Tongue (tissue), 3 donors: ENCODE measurements at places on chromosomes 3 and 15. TPM values are rescaled to one million over a fixed set of nuclear protein-coding genes. Genes with fewer than 3 reads are reported as not detected.

The GALNT15 gene
- total RNA-seq: 5.5 TPM

- DNase-seq: peak; percentile 43
Measured at GRCh38 chr15:57149196-57149595, 227.1 kb upstream of the CGNL1 start.

DNA sequence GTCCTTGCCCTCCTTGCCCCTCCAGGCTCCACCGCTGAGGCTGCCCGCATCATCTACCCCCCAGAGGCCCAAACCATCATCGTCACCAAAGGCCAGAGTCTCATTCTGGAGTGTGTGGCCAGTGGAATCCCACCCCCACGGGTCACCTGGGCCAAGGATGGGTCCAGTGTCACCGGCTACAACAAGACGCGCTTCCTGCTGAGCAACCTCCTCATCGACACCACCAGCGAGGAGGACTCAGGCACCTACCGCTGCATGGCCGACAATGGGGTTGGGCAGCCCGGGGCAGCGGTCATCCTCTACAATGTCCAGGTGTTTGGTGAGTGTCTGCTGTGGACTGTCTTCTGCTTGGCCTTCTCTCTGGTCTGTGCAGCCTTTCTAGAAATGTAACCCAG lies 61.0 kb downstream of the BOC start:
- no peak for DNase-seq

DNA sequence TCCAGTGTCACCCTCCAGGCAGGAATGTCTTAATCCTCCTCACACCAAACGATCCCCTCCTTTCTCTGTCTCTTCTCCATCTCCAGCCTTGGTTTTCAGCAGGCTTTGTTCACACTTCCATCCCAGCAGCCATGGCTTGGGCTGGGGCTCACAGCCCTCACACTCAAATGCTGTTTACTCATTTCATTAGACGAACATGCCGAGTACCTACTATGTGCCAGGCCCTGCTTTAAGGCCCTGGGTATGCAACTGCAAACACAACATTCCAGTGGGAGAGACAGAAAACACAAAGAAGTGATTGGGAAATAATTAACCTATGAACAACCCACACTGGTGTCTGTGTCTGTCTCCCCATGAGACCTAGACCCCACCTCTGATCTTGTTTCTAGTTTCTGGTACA lies 43.9 kb downstream of the LYZL4 start:
- no peak for DNase-seq

DNA sequence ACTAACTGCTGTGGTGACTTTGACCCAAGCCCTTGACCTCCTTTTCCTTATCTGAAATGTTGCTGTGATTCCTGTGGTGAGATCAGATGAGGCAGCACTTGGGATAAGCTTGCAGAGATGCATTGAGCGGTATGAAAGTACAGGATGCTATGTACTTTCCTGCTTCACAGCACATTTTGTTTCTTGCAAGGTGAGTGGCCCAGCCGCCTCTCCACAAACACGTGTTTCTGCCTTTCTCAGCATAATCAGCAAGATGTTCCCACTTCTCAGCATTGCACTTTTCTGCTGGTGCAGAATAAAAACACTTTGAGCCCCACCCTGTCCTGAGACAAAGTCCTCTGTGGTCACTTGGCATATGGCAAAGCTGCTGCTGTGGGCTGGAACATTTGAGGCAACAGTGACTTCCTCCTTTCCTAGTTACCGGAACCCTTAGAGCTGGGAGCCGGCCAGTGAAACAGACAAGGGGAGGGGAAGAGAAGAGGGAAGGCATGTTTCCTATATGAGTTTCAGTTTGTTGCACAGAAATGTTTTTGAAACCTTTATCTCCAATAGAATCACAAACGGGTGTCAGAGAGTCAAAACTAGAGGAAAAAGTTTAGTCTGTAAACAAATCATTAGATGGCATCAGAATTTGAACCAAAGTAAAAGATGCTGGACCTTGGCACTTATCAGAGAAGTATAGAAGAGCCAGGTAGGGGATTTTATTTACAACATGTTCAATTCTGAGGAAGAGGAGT lies 5.0 kb downstream of the NUDT16 start:
- DNase-seq: no peak

GRCh38 chr3:18454766-18455165 lies 29.6 kb upstream of the SATB1 start:
- DNase-seq: no peak
